ENCODE measurements at places on chromosomes 7 and 10. TPM values are rescaled to one million over a fixed set of nuclear protein-coding genes. Genes with fewer than 3 reads are reported as not detected.
A peak's percentile ranks its signal among the peaks of the same experiment; 100 is the strongest.

- no peak overlapping the region for H3K4me3 ChIP-seq
- peak overlapping the region; percentile 10 for H3K27ac ChIP-seq
- peaks cover 3% of the 10 kb centered on the region for H3K4me1 ChIP-seq
- no peaks in the 10 kb centered on the region for H3K36me3 ChIP-seq
- no peak for DNase-seq
These were observed 192.6 kb upstream of the CCDC6 start for GRCh38 chr10:60098677-60099601.

The GBX1 gene
- not detected for polyA plus RNA-seq

The SGMS1 gene
- 28.1 TPM for polyA plus RNA-seq

GRCh38 chr10:101655570-101655969 is 39.4 kb downstream of the FBXW4 start:
- no peaks in the 10 kb centered on the region for H3K27me3 ChIP-seq
- no peak overlapping the region for H3K27ac ChIP-seq
- H3K4me1 ChIP-seq, result no peaks in the 10 kb centered on the region
- no peaks in the 10 kb centered on the region for H3K36me3 ChIP-seq
- DNase-seq, result no peak

GRCh38 chr10:43258562-43259212 is 8.2 kb downstream of the RASGEF1A start:
- no peak overlapping the region for H3K4me3 ChIP-seq
- DNase-seq, result no peak
- H3K27ac ChIP-seq, result no peak overlapping the region
- no peaks in the 10 kb centered on the region for H3K4me1 ChIP-seq

DNA sequence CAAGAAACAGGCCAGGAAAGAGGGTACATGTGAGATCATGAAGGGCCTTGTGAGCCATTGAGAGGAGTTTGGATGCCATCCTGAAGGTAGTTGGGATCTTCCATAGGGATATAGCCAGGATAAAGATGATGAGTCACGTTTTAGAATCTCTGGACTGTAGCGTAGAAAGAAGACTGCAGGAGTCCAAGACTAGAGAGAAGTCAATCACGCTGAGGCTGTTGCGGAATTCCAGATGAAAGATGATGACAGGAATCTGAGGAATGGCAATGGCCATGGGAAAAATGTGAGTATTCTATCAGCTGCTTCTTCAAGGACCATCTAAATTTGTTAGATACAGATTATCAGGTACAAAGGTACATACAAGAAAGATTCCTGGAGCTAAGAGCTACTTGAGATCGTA is 711.3 kb downstream of the GRM8 start:
- H3K36me3 ChIP-seq, result no peaks in the 10 kb centered on the region
- H3K27ac ChIP-seq, result no peak overlapping the region
- H3K4me3 ChIP-seq, result no peak overlapping the region
- no peak for DNase-seq
- no peaks in the 10 kb centered on the region for H3K27me3 ChIP-seq
- no peaks in the 10 kb centered on the region for H3K4me1 ChIP-seq

GRCh38 chr10:8049045-8049864 is 5.2 kb upstream of the GATA3 start:
- H3K36me3 ChIP-seq, result no peaks in the 10 kb centered on the region
- peaks cover 33% of the 10 kb centered on the region for H3K4me1 ChIP-seq
- peak; percentile 25 for DNase-seq
- peaks cover 93% of the 10 kb centered on the region for H3K27me3 ChIP-seq

The EPDR1 gene
- polyA plus RNA-seq, result 3.7 TPM

The TRIM74 gene
- 0.74 TPM for polyA plus RNA-seq

- peak overlapping the region; percentile 77 for H3K27ac ChIP-seq
- H3K4me1 ChIP-seq, result peaks cover 44% of the 10 kb centered on the region
These were observed 23.7 kb downstream of the EPHB4 start for GRCh38 chr7:100803398-100804161.

DNA sequence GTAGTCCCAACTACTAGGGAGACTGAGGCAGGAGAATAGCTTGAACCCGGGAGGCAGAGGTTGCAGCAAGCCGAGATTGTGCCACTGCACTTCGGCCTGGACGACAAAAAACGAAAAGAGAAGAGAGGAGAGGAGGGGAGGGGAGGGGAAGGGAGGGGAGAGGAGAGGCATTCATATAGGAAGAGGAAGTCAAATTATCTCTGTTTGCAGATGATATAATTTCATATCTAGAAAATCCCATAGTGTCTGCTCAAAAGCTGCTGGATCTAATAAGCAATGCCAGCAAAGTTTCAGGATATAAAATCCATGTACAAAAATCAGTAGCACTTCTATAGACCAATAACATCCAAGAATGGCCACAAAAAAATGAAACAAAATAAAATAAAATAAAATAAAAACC is 120.3 kb downstream of the LMBR1 start:
- no peaks in the 10 kb centered on the region for H3K4me1 ChIP-seq
- no peaks in the 10 kb centered on the region for H3K27me3 ChIP-seq
- DNase-seq, result no peak

DNA sequence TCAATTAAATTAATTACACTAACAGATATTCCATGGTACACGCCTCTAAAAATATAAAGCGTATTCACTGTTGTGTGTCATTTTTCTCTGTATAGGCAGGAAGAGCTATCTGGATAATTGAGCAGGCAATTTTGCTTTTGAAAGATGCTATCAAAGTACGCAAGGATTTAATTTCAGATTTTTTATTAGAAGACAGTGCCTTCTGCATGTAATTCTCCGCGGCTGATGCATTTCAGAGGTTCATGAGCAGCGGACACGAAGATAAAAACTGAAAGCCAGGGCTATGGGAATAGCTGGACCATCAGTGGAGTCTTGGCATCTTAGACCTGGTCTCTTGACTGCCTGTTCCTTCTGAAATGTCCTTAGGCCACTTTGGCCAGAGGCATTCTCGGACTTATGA is 35.7 kb upstream of the SDK1 start:
- H3K27me3 ChIP-seq, result no peaks in the 10 kb centered on the region
- no peaks in the 10 kb centered on the region for H3K36me3 ChIP-seq
- DNase-seq, result no peak
- H3K4me1 ChIP-seq, result no peaks in the 10 kb centered on the region
- no peak overlapping the region for H3K4me3 ChIP-seq
- H3K27ac ChIP-seq, result no peak overlapping the region

DNA sequence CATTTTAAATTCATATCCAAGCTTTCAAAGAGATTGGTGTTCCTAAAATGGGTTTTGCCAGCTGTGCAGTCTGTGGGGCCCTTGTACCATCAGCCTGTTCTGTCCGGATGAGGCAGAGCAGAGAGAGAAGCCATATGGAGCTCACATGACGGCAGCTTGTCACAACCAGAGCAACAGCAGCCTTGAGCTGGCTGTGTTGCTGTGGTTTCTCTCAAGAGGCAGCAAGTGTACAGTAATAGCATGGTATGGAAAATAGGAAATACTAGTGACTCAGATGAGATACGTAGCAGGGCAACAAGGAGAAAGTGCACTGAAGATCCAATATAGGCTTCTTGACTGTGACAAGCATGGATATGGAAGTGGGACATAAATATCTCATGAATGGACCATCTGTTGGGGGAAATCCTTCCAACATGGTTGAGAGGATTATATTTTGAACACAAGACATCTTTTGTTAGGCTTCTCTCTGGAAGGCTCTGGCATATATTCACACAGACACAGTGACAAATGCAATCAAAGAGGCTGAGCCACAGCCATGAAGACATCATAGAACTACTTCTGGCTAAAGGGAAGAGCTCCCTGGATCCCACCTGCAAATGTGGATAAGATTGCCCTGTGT is 251.0 kb upstream of the TAC1 start:
- no peak overlapping the region for H3K27ac ChIP-seq
- DNase-seq, result peak; percentile 19
- no peak overlapping the region for H3K4me3 ChIP-seq

DNA sequence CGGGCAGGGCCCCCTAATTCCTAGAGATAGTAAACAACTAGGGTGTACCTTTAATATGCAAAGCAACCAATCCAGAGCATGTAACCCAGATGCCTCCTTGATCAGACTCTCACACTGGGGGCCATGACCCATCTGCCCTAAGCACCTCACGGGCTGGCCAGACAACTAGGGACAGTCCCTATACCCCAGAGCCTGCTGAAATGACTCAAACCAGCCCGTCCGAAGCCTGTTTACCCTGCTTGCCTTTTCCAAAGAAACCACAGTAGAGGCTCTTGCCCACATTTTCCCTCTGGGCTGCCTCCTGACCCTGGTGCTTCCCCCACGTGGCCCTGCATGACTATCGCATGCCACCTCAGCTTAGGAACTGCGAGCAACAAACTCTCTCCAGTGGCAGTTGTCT is 46.2 kb downstream of the RGS10 start:
- no peak overlapping the region for H3K27ac ChIP-seq
- H3K36me3 ChIP-seq, result no peaks in the 10 kb centered on the region
- no peak for DNase-seq
- H3K27me3 ChIP-seq, result no peaks in the 10 kb centered on the region

DNA sequence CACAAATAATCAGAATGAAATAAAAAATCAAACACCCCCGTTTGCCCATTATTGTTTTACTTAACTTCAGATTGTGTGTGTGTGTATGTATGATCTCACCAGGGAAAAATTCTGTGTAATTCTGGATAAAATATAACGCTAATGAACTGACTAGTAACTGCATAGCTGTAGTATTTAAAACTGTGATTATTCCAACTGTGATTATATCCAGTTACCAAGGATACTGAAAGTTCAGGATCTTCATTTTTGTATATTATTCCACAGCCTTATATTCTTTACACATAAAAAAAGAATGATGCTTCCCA is 2.9 kb downstream of the TWIST1 start:
- no peak for DNase-seq
- H3K27me3 ChIP-seq, result peaks cover 87% of the 10 kb centered on the region
- no peaks in the 10 kb centered on the region for H3K36me3 ChIP-seq
- peak overlapping the region; percentile 91 for H3K27ac ChIP-seq
- peak overlapping the region; percentile 53 for H3K4me3 ChIP-seq

GRCh38 chr10:80861882-80862281 is 324.2 kb downstream of the SH2D4B start:
- DNase-seq, result peak; percentile 11
- H3K27ac ChIP-seq, result no peak overlapping the region
- no peaks in the 10 kb centered on the region for H3K36me3 ChIP-seq
- H3K4me3 ChIP-seq, result no peak overlapping the region

The HTRA1 gene
- polyA plus RNA-seq, result 173 TPM

GRCh38 chr7:19489162-19489820 is 219.5 kb downstream of the POLR1F start:
- H3K4me3 ChIP-seq, result no peak overlapping the region
- H3K27ac ChIP-seq, result no peak overlapping the region
- H3K4me1 ChIP-seq, result no peaks in the 10 kb centered on the region
- H3K27me3 ChIP-seq, result no peaks in the 10 kb centered on the region
- H3K36me3 ChIP-seq, result no peaks in the 10 kb centered on the region
- no peak for DNase-seq

DNA sequence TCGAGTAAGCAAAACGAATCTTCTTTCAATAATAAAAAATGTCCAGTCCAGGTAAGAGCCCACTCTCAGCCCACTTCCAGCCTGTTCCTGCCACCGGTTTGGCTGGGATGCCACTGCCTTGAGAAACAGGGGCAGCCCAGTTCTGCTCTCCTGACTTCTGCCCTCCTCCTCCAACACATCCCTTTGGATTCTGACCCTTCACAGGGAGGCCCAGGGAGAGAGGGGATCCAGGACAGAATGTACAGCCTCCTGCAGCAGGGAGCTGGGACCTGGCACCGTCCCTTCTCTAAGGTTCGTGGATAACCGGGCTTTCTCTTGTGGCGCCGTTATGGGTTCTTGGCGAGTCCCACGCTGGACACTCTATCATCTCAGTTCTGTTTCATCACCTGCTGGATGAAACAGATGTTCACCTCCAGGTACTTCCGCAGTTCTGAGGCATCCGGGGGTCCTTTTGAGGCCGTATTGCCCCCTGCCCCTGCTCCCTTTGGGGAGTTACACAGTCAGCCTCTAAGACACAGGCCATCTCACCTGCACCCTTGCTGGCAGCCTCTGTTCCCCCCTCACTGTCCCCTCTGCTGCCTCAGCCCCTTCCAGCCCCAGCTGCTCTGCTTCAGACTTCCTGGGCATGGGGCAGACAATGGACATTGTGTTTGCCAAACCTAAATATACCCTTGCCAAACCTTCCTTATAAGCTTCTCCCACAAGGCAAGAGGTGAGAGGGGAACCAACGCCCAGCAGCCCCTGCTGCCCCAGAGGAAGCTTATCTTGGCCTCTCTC is 203.8 kb upstream of the ZMIZ1 start:
- H3K27me3 ChIP-seq, result no peaks in the 10 kb centered on the region
- H3K36me3 ChIP-seq, result no peaks in the 10 kb centered on the region
- no peaks in the 10 kb centered on the region for H3K4me1 ChIP-seq
- no peak for DNase-seq
